ENCODE measurements at places on chromosomes 11 and 22.

DNA sequence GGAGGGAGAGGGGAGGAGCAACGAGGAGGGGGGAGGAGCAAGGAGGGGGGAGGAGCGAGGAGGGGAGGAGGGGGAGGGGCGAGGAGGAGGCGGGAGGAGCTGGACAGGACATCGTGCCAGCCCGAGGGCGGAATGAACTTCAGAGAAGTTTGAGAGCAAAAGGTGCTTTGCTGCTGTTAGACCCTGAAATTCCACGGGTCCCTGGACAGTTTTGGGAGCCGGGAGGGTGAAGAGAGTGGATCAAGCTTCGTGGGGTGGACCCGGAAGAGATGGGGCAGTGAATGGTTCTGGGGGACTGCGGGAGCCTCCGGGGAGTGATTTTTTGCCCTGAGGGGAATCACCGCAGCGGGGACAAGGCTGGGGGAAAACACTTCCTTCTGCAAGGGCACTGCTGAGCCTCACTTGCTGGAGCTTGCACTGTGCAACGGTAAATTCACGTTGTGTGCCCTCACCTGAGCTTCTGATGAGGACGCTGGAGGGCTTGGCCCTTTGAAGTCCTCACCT, 10.7 kb upstream of the NLRP6 start:
- no peak for DNase-seq

- peak; percentile 8 for DNase-seq
Measured at GRCh38 chr11:122863704-122864326, 18.7 kb upstream of the JHY start.

DNA sequence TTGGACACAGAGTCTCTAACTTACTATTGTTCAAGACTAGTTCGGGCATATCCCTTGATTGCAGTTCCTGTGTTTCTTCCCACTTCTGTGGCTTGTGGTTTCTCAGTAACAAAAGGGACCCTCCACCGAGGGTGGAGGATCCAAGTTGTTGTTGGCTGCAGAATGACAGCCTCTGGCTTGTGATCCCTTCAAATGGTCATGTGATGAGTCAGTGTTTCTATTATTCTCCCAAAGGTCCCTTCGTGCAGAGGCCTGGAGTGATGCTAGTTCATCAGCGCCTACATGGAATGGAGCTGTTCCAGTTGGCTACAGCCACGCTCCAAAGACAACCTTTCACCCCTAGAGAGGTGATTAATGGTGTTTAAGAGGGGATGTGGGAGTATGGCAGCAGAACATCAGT, 2.6 kb upstream of the VWCE start:
- no peak for DNase-seq

DNA sequence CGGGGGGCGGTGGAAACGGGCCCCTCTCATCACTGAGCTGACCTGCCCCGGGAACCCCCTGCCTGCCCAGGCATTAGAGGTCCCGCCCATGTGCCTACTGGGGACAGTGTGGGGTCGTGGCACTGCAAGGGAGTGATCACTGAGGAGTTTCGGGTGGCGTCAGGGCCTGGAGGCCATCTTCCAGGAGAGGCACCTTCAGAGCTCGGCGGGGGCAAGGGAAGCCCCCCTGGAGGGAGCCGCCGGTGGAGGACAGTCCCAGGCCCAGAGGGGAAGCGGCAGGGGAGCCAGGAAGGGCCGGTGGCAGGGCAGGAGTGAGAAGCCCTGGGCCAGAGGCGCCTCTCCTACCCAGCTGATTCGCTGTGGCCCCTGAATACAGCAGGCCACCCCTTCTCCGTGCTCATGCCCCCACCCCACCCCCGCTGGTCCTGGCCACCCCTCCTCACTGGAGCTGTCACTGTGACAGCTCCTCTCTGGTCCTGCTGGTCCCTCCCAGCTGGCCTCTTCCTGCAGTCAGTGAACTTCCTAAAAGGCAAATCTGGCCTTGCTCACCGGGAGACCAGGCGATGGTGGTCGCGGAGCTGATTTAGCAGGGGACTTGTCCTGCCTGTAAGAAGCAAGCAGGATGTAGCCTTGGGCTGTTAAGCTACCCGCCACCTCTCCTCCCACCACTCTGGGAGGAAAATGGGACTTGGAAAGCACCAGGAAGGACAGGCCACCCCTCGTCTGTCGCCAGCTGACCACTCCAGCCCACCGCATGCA, 2.0 kb upstream of the MAPK11 start:
- DNase-seq = peak; percentile 33

- DNase-seq = no peak
Measured at GRCh38 chr22:46241396-46242007, 8.6 kb downstream of the CDPF1 start.
